ENCODE measurements at places on chromosomes 1 and 21. TPM values are rescaled to one million over a fixed set of nuclear protein-coding genes. Genes with fewer than 3 reads are reported as not detected.

ZDHHC18 gene
- total RNA-seq: 52.6 TPM

LRRC71 gene
- not detected for total RNA-seq

IKBKE gene
- 0.20 TPM for total RNA-seq

C1QA gene
- not detected for total RNA-seq

TMEM200B gene
- total RNA-seq: 5.8 TPM

HAO2 gene
- total RNA-seq: not detected

PTPN7 gene
- not detected for total RNA-seq

FALEC gene
- not detected for total RNA-seq

GPR153 gene
- total RNA-seq: 174 TPM

IFNAR2 gene
- 6.9 TPM for total RNA-seq

FMO4 gene
- 0.56 TPM for total RNA-seq

DNA sequence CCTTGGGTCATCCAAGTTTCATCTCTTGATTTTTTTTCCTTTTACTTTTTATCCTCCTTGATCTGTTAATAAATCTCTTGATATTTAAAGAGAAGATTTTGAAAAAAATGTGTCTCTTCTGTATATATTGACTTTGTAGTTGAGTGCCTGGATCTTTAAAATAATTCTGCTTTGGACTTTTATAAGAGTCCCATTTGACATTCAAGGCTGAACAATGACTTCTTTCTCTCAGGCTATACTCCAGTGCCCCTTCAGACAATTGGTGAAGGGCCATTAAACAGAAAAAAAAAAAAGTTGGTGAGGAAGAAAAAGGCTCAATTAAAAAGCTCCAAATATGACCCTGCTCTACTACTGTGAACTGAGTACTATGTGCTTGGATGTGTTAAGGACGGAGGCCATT lies 40.9 kb upstream of the CITED4 start:
- no peaks in the 10 kb centered on the region for H3K27me3 ChIP-seq
- no peak overlapping the region for H3K4me3 ChIP-seq
- H3K27ac ChIP-seq: peak overlapping the region; percentile 38
- no peaks in the 10 kb centered on the region for H3K36me3 ChIP-seq
- no peaks in the 10 kb centered on the region for H3K4me1 ChIP-seq

GRCh38 chr21:14617871-14618270 lies 71.8 kb upstream of the SAMSN1 start:
- no peak overlapping the region for H3K27ac ChIP-seq
- H3K27me3 ChIP-seq: peaks cover under 1% of the 10 kb centered on the region
- no peak for DNase-seq
- H3K4me3 ChIP-seq: no peak overlapping the region
- peaks cover 11% of the 10 kb centered on the region for H3K36me3 ChIP-seq

DNA sequence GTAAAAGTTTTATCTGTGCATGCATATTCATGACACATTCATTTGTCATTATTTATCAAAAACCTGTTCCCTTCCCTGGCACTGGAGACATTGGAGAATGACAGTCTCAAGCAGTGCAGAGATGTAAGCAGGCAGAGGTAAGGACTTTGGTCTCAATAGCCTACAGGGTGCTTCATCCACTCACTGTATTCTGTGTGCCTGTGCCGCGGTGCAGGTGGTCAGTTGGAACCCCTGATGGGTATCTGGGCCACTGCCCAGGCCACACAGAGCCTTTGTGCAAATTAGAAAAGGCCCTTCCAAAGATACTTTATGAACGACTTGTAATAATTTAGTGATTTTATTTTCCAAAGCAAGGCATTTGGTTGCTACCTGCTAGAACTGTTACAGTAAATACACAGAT lies 44.0 kb downstream of the CDC42 start:
- H3K4me1 ChIP-seq: no peaks in the 10 kb centered on the region
- peaks cover 2% of the 10 kb centered on the region for H3K27me3 ChIP-seq
- no peak for DNase-seq
- no peak overlapping the region for H3K4me3 ChIP-seq
- H3K36me3 ChIP-seq: no peaks in the 10 kb centered on the region

- H3K27ac ChIP-seq: no peak overlapping the region
- no peaks in the 10 kb centered on the region for H3K36me3 ChIP-seq
- H3K4me1 ChIP-seq: no peaks in the 10 kb centered on the region
- no peak for DNase-seq
Measured at GRCh38 chr21:31041295-31042079, 3.2 kb upstream of the KRTAP19-8 start.

DNA sequence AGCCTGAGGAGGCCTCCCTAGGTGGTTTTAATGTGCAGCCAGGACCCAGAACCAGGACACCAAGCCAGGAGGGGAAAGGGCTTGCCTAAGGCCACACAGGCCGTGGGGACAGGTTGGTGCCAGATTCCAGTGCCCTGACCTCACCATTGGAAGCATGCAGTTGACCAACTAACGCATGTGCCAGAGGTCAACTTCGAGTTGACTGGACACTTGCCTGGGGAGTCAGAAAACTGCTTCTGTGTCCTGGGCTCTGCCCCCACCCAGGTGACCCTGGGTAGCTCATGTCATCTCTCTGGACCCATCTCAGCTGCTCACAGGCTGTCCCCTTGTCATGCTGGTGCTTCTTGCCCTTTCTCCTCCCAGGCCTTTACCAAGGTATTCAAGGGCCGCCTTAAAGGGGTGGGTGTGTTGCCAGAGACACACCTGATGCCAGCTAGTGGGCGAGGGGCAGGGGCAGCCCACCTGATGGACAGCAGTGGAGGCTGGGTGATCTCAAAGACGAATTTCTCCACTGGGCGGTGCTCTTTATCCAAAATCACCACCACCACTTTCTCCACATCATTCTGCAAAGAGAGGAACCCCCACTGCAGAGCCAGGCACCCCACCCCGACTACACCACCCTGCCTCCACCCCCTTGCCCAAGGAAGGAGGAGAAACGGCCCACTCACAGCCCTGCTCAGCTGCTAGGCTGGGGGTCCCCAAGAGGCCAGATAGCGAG lies 4.4 kb downstream of the MAD2L2 start:
- peaks cover 3% of the 10 kb centered on the region for H3K4me1 ChIP-seq
- no peak overlapping the region for H3K4me3 ChIP-seq
- no peaks in the 10 kb centered on the region for H3K36me3 ChIP-seq
- H3K27ac ChIP-seq: no peak overlapping the region
- DNase-seq: no peak

DNA sequence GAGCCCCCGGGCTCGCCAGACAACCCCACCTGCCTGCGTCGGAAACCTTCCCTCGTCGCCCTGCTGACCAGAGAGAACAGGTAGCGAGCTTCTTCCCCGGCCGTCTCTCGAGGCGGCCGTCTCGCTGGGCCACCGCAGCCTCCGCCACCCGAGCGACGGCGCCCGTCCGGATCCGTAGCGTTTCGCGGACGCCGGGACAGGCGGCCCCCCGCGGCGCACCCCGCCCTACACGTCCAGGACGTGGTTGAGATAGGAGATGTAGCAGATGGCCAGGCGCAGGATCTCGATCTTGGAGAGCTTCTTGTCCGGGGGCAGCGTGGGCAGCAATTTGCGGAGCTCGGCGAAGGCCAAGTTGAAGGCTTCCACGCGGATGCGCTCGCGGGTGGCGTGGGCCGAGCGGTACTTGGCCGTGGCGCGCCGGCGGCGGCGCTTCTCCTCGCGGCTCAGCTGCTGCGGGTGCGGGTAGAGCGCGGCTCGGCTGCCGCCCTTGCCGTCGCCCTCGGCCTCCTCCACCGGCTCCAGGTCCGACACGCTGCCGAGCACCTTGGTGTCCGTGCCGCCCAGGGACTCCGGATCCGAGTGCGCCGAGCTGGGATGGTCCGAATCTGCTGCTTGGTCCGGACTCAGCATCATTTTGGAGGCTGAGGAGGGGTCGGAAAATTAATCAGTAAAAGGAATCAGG lies 3.0 kb downstream of the NHLH2 start:
- peak overlapping the region; percentile 97 for H3K4me3 ChIP-seq
- peaks cover 41% of the 10 kb centered on the region for H3K27me3 ChIP-seq
- peaks cover 29% of the 10 kb centered on the region for H3K4me1 ChIP-seq
- peak; percentile 67 for DNase-seq

DNA sequence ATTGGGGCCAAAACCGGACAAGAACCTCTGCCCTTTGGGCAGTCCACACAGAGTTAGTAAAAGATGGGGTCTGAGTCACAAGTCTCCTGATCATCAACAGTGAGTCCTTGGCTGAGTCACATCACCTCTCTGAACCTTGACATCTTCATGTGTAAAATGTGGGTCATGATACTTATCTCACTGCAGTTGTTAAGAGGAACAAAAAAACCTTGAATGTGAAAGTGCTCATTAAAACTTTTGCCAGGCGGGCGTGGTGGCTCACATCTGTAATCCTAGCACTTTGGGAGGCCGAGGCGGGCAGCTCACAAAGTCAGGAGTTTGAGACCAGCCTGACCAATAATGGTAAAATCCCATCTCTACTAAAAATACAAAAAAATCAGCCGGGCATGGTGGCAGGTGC lies 15.7 kb downstream of the S100A16 start:
- no peak overlapping the region for H3K27ac ChIP-seq
- H3K36me3 ChIP-seq: no peaks in the 10 kb centered on the region
- peaks cover 5% of the 10 kb centered on the region for H3K27me3 ChIP-seq
- DNase-seq: no peak
- H3K4me3 ChIP-seq: no peak overlapping the region

- peaks cover 4% of the 10 kb centered on the region for H3K4me1 ChIP-seq
- no peak overlapping the region for H3K4me3 ChIP-seq
- DNase-seq: no peak
- no peaks in the 10 kb centered on the region for H3K36me3 ChIP-seq
- H3K27me3 ChIP-seq: no peaks in the 10 kb centered on the region
Measured at GRCh38 chr1:81068726-81069125, 732.0 kb upstream of the ADGRL2 start.

- no peak overlapping the region for H3K27ac ChIP-seq
- no peaks in the 10 kb centered on the region for H3K36me3 ChIP-seq
- H3K4me1 ChIP-seq: peaks cover 15% of the 10 kb centered on the region
- peaks cover 12% of the 10 kb centered on the region for H3K27me3 ChIP-seq
- H3K4me3 ChIP-seq: peak overlapping the region; percentile 83
Measured at GRCh38 chr21:45074818-45075595, 627 bp downstream of the ADARB1 start.

DNA sequence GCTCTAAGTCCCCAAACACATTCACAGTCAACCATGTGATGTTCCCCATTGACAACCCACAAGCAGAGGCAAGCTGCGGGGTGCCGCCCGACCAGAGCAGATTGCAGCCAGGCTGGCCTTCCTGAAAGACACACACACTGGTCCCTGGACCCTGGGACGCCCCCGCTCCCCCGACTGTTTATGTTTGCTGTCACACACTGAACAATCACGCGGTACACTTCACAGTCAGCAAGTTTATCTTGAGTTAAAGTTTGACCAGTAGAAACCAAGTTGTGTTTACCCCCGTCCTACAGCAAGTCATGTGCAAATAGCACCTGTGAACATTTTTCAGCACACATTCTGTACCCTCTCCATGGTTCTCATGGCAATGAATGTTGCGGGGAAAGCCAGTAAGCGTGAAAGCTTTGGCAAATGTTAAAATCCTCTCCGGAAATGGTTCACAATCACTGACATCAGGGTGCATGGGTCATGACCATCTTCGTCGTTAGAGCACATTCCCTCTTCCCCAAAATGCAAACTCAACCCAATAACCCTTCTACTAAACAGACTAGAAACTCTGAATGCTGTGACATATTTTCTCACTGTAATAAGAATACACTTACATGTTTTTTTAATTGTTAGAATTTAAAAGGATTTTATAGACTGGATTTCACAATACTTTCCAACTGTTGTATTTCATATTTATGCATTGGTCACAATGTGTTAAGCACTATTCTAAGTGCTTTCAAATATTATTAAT lies 33.3 kb upstream of the IRF2BP2 start:
- DNase-seq: no peak
- peaks cover 2% of the 10 kb centered on the region for H3K4me1 ChIP-seq
- no peaks in the 10 kb centered on the region for H3K36me3 ChIP-seq
- no peaks in the 10 kb centered on the region for H3K27me3 ChIP-seq

- peaks cover 1% of the 10 kb centered on the region for H3K27me3 ChIP-seq
- no peaks in the 10 kb centered on the region for H3K4me1 ChIP-seq
- no peak for DNase-seq
- no peaks in the 10 kb centered on the region for H3K36me3 ChIP-seq
- no peak overlapping the region for H3K27ac ChIP-seq
Measured at GRCh38 chr1:56409112-56409691, 170.2 kb downstream of the PLPP3 start.

DNA sequence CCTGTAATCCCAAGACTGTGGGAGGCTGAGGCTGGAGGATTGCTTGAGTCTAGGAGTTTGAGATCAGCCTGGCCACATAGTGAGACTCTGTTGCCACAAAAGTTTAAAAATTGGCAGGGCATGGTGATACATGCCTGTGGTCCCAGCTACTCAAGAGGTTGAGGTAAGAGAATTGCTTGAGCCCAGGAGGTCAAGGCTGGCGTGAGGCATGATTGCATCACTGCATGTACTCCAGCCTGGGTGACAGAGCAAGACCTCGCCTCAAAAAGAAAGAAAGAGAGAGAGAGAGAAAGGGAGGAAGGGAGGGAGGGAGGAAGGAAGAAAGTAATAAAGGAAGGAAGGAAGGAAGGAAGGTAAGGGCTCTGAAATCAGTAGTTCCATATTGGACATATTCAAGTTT lies 25.0 kb downstream of the GLUL start:
- H3K27me3 ChIP-seq: no peaks in the 10 kb centered on the region
- no peaks in the 10 kb centered on the region for H3K36me3 ChIP-seq
- no peak overlapping the region for H3K27ac ChIP-seq

DNA sequence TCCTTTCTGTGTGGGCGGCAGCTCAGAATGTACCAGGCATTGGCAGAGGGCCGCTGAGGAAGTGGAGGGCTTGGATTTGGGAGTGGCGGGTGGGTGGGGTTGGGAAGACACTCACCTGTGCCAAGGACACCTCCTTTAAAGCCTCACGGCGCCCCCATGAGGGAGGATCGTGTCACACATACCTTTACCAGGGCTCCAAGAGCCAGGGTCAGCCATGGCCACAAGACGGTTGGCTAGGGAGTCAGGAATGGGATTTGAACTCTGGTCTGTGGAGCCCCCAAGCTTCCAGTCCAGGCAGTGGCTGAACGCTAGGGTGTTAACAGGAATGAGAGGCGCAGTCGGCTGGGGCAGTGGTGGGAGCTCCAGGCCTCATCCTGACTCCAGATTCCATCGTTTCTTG lies 4.6 kb downstream of the NBL1 start:
- H3K4me3 ChIP-seq: no peak overlapping the region
- no peak overlapping the region for H3K27ac ChIP-seq
- no peaks in the 10 kb centered on the region for H3K36me3 ChIP-seq
- peaks cover 10% of the 10 kb centered on the region for H3K4me1 ChIP-seq

DNA sequence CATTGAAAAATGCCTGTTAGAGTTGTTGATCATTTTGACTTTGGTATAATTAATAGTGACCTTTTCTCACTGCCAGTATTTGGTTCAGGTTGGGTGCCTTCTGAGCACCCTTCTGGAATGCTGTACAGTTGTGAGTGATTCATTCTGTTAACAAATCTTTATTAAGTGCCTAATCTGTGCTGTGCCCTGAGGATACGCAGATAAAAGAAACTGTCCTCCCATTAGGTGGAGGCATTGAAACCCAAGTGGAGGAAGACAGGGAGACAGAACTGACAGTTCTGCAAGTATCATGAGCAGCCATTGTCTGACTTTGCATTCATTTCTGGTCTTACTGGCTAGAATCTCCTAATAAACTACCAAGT lies 76.1 kb upstream of the ZNF326 start:
- H3K27ac ChIP-seq: no peak overlapping the region
- DNase-seq: no peak
- H3K4me1 ChIP-seq: peaks cover 11% of the 10 kb centered on the region
- no peaks in the 10 kb centered on the region for H3K27me3 ChIP-seq

- H3K27ac ChIP-seq: no peak overlapping the region
- no peaks in the 10 kb centered on the region for H3K27me3 ChIP-seq
- peak; percentile 71 for DNase-seq
- H3K4me1 ChIP-seq: peaks cover 22% of the 10 kb centered on the region
Measured at GRCh38 chr1:203342192-203342940, 8.6 kb downstream of the FMOD start.

- no peak overlapping the region for H3K27ac ChIP-seq
- peaks cover 2% of the 10 kb centered on the region for H3K4me1 ChIP-seq
- no peak for DNase-seq
- no peak overlapping the region for H3K4me3 ChIP-seq
- no peaks in the 10 kb centered on the region for H3K36me3 ChIP-seq
Measured at GRCh38 chr1:205147191-205147835, 25.5 kb upstream of the RBBP5 start.
